ENCODE measurements at places on chromosomes 2 and 18.

GRCh38 chr2:216827073-216827720 is 32.7 kb downstream of the TNP1 start:
- DNase-seq: no peak

GRCh38 chr2:219551441-219552381 is 7.9 kb downstream of the TMEM198 start:
- DNase-seq: peak; percentile 59

DNA sequence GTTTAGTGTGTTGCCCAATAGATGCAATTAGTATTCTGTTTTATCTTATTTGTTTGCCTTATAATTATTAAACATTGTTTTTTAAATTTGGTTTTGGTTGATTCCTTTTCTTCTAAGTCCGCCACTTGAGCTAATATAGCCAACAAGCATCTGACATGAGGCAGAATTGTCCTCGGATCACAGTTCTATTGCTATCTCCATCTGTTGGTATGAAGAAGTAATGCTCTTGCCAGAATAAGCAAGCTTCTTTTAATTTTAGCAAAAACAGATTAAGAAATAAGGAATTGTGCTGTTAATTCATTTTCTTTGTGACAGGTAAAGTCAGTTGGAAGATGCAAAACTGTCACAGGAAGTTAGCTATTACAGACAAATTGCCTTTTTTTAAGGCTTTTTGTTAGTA is 54.3 kb downstream of the R3HDM1 start:
- DNase-seq: no peak

DNA sequence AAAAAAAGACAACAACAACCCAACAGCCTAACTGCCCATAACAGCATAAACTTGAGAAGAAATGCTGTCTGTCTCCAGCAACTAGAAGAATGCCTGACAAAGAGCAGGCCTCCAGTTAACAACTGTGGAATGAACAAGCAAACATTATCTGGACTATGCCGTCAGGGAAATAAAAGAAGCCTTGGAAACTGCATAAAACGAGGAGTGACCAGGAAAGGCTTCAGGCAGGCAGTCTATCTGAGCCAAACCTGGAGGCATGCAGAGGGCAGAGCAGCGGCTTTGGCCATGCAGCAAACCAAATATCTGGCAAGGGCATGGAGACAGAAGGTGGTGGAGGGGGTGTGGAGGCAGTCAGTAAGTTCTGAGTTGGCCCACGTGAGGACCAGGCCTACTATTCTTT is 11.1 kb downstream of the HES6 start:
- DNase-seq: no peak

DNA sequence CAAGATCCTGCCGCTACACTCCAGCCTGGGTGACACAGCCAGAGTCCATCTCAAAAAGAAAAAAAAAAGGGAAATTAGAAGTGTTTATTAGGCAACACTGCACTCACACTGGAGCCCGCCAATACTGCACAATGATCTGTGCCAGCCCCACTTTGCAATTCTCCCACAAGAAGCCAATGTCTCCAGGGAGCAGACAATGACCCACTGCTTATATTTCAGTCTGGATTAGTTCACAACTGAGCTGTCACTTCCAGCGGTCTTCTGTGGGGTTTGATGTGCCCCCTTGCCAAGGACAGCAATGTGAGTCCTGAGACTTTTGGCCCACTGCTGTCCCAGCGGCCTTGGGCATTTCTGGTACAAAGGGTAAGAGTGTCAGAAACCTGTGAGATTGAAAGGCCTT is 85.6 kb upstream of the PPM1B start:
- no peak for DNase-seq

- no peak for DNase-seq
These were observed 1.8 kb upstream of the SLC19A3 start for GRCh38 chr2:227719641-227720040.

DNA sequence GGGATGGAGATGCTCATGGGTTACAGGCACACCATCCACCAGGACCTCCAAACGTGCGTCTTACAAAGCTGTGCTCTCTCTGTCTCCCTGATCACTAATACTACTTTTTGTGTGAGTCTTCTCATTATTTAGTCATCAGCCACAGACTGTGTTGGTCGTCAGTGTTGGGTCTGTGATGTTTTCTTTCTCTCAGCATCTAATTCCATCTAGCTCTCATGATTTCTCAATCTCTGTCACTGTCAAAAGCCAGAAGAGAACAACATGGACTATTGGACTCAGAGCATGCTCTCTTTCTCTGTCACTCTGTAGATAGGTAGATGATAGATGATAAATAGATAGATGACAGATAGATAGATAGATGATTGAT is 6.0 kb upstream of the ARL4C start:
- DNase-seq: no peak

- no peak for DNase-seq
These were observed 183.8 kb downstream of the PTPRM start for GRCh38 chr18:7750966-7751365.

- no peak for DNase-seq
These were observed 329.4 kb downstream of the AGPS start for GRCh38 chr2:177721818-177722567.

DNA sequence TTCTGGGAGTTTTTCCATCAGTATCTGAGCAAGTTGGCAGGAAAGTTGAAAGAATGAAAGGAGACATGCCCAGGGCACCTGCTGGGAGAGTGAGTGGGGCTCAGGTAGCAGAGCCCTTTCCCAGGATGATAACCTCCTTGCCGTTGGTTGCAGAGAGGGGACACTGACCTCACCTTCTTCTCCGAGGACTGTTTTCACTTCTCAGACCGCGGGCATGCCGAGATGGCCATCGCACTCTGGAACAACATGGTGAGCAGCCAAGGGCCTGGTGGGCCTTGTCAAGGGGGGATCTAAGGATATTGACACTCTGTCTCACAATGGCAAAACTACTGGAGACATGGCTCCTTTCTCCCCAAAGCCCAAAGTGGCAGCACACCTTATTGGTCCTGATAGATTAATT is 118.8 kb upstream of the PPP1CB start:
- DNase-seq: no peak

GRCh38 chr2:60119778-60120177 is 433.7 kb downstream of the BCL11A start:
- no peak for DNase-seq

DNA sequence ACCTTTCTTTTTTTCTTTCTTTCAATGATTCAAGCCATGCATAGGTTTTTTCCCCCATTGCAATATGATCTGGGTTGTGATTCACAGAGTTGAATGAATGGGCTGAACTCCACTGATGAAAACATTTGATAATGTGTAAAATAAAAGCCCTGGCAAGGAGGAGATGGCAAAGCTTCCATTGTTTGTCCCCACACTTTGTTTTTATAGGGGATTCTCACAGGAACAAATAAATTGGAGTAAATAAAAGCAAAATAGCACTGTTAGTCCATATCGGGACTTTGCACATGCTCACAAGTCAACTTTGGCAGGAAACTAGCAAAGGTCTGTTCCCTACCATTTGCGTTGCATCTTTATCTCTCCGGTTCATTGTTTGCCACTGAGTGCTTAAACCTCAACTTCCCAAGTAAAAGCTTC is 55.7 kb downstream of the MEIS1 start:
- DNase-seq: no peak

DNA sequence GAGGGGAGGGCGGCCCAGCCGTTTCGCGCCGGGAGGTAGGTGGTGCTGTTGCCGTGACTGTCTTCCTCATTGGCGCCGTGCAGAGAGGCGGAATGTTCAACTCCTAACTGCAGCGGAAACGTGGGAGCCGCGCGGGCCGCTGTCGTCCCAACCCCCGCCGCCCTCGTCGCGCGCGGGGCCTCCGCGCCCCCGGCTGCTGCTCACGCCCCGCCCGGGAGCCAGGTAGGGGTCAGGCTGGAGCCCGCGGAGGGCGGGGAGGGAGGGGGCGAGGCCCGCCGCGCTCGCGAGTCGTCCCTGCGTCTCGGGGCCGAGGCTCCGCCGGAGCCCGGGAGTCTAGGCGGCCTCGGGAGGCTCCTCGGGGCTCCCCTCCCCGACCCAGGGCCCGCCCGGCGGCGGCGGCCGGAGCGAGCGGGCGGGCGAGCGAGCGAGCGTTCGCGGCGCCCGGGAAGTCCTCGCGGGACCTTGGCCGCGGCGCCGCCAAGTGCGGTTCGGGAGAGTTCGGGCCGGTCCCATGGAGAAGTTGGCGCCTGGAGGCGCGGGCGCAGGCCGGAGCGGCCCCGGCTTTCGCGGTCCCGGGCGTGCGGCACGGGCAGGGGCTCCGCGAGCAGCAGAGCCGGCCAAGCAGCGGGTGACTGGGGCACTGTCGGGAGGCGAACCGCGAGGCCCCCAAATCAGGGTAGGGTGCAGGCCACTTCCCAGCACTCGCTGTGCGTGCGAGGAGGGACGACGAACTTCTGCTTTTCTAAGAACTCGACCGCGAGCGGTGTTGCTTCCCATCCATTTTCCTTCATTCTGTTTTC is at the start of gene MAP3K20:
Gene MAP3K20, plus strand, starts transcription at position 66 of the 800 bp plus-strand sequence. CDS start 15,186 bp downstream, outside the sequence.
- peak; percentile 75 for DNase-seq

DNA sequence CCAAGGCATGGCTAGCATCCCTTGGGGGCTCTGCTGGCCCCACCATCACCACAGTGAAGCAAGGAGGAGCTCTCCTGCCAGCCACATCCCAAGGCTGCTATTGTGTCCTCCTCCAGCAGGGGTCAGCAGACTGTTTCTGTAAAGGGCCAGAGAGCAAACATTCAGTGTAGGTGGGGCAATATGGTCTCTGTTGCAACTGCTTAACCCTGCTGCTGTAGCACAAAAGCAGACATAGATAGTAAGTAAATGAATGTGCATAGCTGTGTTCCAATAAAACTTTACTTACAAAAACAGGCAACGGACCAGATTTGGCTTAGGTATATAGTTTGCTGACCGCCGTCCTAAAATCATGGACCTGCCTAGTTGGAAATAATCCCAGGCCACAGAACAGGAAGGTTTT is 36.4 kb upstream of the ZBTB7C start:
- DNase-seq: peak; percentile 94

- DNase-seq: no peak
These were observed 30.9 kb downstream of the MBP start for GRCh38 chr18:77101410-77102258.

- no peak for DNase-seq
These were observed 14.1 kb upstream of the EML6 start for GRCh38 chr2:54709336-54709809.

GRCh38 chr2:100964681-100965169 is 37.4 kb upstream of the RPL31 start:
- no peak for DNase-seq

DNA sequence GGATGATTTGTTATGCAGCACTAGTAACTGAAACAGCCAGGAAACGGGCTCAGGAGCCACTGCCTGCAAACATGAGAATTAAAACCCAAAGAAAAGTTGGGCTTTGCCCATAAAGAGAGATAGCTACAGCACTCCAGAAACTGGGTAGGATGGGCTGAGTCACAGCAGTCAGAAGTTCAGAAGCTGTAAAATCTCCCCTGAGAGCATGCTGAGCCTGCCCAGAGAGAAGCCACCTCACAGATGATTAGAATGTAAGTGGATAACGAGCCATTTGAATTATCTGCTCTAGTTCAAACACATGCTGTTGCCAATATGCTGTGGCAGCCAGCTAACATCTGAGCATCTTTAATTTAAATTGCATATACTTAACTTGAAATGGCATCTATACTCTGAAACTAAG is 388.1 kb upstream of the ACVR2A start:
- DNase-seq: peak; percentile 7

GRCh38 chr2:163348857-163349380 is 386.9 kb downstream of the FIGN start:
- DNase-seq: no peak

- no peak for DNase-seq
These were observed 129.4 kb downstream of the RAD51AP2 start for GRCh38 chr2:17388798-17389197.

- DNase-seq: no peak
These were observed 21.1 kb upstream of the KLHL29 start for GRCh38 chr2:23363831-23364230.

GRCh38 chr2:84908948-84909713 is 3.7 kb downstream of the TMSB10 start:
- DNase-seq: no peak

DNA sequence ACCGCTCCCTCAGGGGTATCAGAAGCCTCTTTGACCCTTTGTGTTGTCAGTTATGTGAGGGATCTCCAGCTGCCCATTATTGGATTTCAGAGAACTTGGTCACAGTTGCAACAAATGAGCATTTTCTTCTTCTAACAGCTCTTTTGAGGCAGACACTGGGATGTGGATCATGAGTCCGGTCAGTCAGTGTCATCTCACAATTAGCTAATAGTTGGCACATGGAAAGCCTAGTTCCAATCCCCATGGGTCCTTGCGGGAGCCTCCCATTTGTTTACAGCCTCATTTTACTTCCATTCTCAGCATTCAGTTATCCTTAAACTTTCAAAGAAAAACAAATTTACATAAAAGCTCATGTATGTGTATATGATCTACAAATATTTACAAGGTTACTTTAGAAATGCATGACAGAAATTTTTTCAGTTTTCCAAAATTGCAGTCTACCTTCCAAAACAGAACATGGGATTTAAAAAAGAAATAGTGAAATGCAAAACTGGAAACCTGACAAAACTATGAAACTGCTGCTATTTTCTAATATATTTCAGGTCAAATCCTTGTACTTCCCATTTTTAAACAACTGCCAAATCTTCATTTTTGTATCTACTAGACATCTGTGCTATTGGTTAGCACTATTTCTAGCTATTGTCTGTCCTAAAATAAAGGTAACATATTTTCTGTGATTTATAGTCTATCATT is 547.1 kb upstream of the ZEB2 start:
- no peak for DNase-seq

DNA sequence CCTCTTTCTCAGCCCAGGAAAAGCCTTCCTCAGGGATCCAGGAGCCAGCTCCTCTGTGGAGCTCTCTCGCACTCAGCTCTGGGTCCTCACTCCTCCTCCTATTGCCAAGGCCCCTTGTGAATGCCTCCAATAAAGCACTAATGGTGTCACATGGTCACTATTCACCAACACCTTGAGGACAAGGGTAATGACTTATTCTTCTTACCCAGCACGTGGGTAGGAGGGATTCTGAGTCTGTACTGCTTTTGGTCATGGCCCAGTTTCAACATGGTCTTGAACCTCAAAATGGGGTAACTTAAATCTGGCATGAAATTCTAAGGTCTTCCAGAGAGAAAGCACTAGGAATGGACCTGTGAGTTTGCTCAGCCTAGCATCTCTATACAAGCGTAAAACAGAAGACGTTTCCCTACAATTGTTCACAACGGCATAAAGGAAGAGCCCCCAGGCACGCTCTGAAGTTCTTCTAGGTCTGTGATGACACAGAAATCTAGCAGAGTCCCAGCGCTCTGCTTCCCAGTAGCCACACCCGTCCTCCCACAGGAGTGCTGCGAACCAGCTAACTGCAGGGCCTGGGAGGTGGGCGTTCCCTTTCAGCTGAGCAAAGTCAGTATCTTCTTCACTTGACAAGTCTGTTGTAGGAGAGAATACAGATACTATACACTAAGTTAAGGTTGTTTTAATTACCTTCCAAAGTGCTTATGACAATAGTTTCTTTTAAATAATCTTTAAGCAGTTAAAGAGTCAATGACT is 14.6 kb upstream of the KIDINS220 start:
- no peak for DNase-seq

DNA sequence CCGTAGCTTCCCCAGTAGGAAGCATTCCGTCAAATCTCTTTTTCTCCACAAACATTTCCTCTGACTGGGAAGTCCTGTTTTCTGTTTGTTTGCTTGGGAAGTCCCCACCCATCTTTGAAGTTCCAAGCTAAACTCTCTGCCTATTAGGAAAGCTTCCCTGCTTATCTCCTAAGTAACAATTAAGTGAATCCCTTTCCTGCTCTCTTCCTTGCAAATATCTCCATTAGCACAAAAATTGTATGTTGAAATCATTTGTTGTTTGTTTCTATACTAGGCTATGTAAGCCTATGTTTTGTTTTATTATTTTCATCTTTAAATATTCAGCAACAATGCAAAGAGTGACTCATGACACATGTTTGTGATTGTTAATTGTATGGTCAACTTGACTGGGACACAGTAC is 812.6 kb upstream of the LRATD1 start:
- DNase-seq: no peak

All from WERI-Rb-1 (cell line).